DMS153 (cell line): ENCODE measurements at places on chromosomes 5 and 9.
A peak's percentile ranks its signal among the peaks of the same experiment; 100 is the strongest.

DNA sequence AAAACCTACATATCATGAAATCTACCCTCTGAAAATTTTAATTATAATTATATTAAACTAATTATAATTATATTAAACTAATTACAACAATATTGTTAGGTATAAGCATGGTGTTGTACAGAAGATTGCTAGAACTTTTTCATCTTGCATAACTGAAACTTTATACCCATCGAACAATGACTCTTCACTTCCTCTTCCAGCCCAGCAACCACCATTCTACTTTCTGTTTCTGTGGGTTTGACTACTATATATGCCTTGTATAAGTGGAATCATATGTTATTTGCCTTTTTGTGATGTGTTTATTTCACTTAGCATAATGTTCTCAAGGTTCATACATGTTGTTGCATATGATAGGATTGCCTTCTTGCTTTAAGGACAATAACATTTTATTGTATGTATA lies 274.2 kb upstream of the CCNH start:
- no peak for DNase-seq

DNA sequence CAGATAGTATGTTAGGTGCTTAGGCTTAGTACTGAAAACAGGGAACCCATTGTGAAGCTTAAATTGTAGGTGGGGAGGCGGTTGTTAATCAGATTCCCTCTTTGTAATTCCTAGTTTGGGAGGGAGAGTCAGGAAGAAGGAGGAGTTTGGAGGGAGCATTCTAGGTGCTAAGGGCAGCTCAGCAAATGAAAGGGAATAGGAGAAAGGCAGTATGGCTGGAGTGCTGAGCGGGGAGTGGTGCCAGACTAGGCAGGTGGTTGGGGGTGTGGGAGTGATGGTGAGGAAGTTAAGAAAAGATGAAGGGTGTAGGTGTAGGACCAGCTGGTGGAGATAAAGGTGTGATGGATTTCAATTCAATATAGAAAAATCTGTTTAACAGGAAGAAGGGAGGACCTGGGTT lies 11.1 kb upstream of the GARNL3 start:
- DNase-seq = no peak

DNA sequence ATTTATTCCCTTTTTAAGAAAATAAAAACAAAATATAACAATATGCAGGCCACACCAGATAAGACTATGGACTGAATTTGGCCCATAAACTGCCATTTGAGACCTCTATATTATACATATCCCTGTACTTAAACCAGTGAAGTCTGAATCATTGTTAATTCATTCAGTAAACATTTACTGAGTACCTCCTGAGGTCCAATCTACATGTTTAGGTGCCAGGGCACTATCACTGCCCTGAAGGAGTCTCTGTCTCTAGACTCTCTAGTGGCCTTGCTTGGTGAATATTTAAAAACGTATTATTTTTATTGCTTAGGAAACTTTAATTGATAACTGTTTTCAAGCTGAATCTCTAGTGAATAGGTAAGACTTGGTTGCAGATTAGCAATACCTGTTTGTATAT lies 74.7 kb upstream of the ELL2 start:
- no peak for DNase-seq

GRCh38 chr5:174737330-174737729 lies 12.9 kb downstream of the MSX2 start:
- DNase-seq = no peak

DNA sequence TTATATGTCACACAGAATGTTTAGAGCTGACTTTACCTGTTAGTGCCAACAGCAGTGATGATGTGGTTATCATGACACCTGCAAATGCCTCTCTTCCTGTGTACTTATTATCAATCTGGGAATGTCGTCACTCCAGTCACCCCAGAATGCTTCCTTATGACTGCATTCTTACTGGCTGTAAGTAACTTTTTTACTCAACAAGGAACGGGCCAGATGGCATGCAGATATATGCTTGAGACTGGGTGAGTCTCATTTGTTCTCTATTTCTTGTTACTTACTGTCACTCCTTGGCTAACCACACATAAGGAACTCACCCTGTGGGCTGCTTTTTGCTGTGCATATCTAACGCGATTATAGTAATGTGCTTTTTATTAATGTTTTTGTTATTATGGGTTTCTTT lies 385.5 kb upstream of the MEF2C start:
- DNase-seq = no peak

DNA sequence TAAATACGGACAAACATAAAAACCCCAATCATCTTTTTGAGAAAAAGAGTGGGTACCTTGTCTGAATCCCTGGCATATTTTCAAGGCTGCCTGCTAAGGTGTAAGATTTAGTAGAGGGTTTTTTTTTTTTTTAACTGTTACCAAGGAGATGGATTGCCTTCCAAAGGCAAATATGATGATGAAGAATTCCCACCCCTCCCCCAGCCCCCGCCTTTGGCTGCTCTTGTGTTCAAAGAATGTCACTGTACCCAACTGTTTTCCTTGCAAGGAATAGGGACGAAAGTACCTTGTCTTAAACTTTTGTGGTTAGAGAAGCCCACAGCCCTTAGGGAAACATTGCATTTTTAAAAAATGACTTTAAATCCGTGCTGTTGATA lies 31.3 kb downstream of the ARHGAP26 start:
- no peak for DNase-seq

GRCh38 chr5:153551537-153552079 lies 61.1 kb downstream of the GRIA1 start:
- DNase-seq = no peak

- DNase-seq = no peak
These were observed 253.8 kb downstream of the EBF1 start for GRCh38 chr5:158845941-158846340.

GRCh38 chr5:66307647-66308241 lies 163.6 kb downstream of the SREK1 start:
- peak; percentile 26 for DNase-seq

- DNase-seq = no peak
These were observed 6.7 kb upstream of the BICD2 start for GRCh38 chr9:92771309-92771708.

GRCh38 chr9:123102375-123103113 lies 69.1 kb downstream of the GPR21 start:
- no peak for DNase-seq

DNA sequence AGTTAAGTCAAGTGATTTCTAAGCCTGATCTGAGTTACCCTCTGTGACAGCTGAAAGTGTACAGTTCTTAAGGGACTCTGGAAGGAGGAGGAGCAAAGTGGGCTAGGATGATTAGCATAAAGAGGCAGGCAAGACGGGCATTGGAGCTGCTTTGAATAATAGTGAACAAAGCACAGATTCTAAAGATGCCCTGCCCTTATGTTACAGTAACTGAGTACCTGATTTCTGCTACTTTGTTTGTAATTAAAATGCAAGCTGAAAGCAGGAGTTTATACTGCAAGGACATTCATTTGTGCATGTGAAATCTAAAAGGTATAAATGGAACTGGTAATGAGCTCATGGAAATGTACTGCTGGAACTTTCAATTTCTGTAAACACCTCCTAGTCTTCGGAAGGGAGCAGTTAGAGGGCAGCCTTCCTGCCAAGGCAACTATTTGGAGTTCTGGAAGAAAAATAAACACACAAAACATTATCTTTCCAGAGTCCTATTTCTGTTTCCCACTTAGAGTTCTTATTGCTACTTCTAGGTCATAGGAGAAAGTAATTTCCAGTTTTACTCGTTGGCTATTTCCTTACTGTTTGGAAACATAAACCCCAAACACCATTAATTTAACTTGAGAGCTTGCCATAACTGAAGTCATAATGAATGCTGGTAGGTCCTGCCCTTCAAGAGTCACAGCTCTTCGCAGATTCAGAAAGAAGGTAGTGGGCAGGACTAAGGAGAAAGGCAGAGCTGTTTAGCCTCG lies at the start of gene RANBP3L:
Gene RANBP3L (minus strand): TSS at position 45 of the 746 bp plus-strand sequence. CDS start 486 bp downstream, outside the sequence.
- DNase-seq = no peak

DNA sequence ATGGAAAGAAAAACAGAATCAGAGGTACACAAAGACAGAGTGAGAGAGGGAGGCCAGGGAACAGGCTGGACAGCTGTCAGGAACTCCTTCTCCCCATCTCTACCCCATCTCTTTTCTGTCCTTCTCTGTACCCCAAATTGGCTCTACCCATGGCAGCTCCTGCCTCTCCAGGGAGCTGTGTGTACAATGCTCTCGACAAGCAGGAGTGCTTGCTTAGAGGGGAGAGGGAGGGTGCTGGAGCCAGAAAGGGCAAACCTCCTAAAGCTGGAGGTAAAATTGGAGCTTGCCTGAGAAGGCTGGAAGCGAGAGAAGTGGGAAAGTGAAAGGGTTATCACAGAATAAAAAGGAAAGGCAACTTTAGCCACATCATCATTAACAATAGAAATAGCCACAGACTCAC lies 6.4 kb downstream of the TPM2 start:
- no peak for DNase-seq

DNA sequence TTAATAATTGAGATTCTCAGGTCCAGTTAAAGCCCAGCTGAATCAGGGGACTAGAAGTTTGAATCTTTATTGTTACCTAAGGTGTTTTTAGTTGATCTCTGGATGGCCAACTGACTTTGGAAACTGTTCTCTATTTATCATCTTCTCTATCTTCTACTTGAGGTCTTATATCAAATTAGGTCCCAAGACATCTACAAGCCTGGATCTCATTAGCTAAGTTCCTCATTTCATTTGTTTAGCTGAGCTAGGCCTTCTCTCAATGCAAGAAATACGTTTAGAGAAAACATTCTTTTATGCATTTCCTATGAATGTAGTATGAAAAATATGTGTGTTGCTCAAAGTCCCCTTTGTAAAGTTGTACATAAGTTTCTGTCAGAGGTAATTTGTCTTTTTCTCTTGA lies 196.6 kb downstream of the PTTG1 start:
- no peak for DNase-seq

DNA sequence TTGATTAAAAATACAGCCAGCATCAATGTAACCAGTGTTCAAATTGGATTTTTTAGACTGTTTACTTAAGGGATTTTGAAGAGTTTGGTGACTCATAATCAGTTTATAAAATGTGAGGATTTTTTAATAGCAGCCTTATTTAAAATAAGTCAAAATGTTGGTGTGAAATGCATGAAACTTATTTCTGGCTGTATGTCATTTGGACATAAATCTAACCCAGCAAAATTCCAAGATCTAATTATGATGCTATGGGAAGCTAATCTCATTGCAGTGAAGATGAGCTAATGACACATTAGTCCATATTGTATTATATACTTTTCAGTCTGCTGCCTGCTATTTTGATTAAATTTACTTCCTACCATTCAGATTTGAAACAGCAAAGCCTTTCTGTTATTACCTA lies 140.3 kb downstream of the AOPEP start:
- DNase-seq = no peak

- no peak for DNase-seq
These were observed 20.2 kb downstream of the ZBED3 start for GRCh38 chr5:77066823-77067442.

DNA sequence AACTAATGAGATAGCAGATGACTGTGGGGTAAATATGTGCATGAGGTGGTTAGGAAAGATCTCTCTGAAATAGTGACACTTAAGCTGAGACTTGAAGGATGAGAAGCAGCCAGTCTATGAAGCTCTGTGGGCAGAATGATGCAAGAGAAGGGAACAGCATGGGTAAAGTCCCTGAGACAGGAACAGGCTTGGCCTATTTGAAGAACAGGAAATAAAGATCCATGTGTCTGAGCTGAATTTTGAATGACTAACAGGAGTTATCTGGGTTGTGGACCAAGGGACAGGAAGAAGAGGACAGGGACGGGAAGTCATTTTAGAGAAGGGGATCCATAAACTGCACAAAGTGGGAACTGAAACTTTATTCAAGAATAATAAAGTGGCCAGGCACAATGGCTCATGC lies 25.6 kb upstream of the HMGCS1 start:
- no peak for DNase-seq

DNA sequence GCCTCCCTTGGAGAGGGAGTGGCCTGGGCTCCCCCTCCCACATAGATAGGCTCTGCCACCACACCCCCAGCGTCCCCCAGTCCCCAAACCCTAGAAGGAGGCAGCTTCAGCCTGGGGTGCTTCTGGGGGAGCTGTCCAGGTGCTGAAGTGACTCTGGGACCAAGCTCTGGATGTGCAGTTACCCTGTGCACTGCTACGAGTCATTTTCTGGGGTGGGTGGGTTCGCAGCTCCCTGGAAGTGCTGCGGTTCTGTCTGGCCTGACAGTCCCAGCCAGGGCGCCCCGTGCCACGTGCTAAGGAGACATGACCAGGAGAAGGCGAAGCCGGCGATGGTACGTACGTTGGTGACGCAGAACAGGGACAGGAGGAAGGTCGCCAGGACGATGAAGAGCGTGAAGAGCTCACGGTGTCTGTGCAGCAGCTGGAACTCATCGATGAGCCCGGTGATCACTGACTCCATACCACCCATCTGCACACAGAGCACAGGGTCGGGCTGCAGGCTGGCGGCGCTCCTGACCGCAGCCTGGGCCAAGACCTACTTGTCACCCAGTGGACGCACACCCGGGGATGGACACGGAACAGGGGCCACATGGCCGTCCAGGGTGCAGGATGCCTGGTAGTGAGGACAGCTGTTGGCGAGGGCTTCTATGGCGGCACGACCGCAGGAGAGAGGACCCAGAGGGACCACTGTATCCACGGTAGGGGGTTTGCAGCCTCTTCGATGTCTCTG lies 35.7 kb downstream of the SLC6A3 start:
- DNase-seq = no peak

DNA sequence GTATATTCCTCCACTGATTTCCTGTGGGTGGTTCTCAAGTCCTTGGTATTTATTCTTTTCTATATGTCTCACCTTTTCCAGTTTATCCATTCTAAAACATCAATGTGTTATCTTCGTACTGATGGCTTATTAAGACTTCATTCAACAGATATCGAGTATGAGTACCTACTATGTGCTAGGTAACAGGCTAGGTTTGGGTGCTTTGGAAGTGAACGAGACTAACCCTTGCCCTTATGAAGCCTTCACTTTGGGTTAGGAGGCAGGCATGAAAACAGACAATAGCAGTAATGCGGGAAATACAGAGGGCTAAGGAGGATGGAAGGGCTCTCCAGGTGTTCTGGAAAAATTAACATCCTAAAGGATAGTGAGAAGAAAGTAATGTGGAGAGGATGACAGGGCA lies 53.4 kb downstream of the AQP7 start:
- no peak for DNase-seq

DNA sequence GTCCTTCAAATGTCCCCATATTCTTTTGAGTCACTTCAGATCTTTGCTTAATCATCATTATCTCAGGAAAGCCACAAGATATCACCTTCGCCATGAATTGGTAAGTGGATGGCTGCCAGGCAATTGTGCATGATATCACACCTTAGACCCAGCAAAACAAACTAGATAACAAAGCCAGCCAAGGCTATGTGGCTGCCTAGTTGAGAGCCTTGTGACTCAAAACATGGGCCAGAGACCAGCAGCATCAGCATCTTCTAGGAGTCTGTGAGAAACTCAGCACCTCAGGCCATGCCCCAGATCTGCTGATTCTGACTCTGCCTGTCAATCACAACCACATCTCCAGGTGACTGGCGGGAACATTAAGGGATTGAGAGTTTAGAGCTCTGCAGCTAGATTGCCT lies 82.8 kb downstream of the SLIT3 start:
- DNase-seq = no peak

DNA sequence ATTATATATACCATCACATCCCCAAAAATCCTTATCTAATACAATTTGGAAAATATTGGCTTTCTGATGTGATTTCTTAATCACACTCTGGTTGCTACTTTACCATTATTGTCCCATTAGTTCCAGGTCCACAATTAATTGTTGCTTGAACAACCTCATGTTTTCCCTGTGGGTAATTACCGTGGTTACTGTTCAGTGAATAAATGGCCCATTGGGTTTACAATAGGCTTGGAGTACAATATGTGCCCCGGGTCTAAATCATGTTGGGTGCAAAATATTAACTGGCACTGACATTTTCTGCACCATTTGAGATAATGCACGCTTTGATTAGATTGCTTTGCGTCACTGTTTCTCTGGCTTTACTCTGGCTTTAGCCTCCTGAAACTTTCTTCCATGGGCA lies 163.7 kb downstream of the GABBR2 start:
- no peak for DNase-seq
